Stimulated activated CD8-positive, alpha-beta memory T cell treated with anti-CD3 and anti-CD28 coated beads, Interleukin-2, amount 100 ng/mL, for 1 hour (primary cell): ENCODE measurements at places on chromosomes 6 and 20.

DNA sequence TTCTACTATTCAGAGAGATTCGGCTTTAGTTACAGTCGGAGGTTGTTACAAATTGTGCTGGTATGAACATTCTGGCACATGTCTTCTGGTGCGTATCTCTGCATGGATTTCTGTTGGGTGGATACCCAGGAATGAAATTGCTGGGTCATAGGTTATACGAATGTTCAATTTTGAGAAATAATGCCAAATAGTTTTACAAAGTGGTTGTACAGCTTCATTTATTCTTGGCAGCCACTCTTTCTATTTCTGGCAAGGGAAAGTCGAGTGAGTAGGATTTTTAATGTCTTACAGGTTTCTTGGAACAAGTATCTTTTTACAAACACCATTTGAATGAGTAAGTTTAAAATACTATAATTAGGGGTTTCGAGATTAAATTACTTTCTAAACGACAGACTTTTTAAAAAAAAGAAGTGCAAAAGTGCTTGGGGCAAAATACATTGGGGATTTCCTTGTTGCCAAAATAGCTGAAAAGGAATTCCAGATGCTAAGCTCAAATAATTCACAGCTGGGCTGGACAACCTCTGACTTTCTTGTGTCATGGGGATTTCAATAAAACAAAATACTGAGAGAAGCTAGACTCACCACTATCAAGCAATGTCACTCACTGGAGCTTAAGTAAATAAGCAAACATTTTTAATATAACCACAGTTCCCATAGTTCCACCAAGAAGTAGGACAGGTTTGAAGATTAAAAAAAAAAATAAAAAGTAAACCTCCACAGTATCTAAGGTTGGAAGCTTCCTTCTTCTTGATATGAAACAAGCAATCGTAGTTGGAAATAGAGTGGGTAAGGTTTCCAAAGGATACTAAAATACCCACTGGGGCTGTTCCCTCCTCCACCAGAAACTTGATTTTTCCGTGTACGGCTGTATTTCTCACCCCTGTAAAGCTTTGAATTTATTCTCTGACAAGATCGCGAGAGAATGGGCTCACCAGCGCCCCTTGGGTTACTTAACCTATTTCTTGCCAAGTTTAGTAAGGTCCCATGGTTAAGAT is 21.6 kb upstream of the GFOD1 start:
- DNase-seq = no peak

GRCh38 chr20:25372584-25373336 is 17.9 kb downstream of the ABHD12 start:
- DNase-seq = no peak

- no peak for DNase-seq
Measured at GRCh38 chr6:32086661-32087573, 22.2 kb downstream of the TNXB start.

DNA sequence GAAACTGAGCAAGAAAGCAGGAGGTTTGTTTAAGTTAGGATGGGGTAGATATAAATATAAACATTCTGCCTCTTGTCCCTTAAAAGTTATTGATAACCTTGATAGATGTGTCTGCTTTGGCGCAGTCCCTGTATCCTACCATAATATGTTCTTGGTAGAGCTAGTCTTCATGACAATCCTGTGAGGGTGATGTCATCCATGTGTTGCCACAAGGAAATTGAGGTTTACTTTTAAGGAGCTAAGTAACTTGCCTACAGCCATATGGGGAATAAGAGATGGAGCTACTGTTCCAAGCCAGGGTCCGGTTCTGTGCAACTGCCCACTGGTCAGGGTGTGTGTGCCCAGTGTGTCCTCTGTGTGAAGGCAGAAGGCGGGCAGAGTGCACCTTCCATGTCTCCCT is 78.5 kb downstream of the SSR1 start:
- DNase-seq = no peak

- DNase-seq = no peak
Measured at GRCh38 chr6:162882801-162883481, 155.2 kb downstream of the PACRG start.

GRCh38 chr20:8255945-8256632 is 124.0 kb downstream of the PLCB1 start:
- DNase-seq = no peak

GRCh38 chr20:64160526-64161355 is 3.5 kb upstream of the MYT1 start:
- no peak for DNase-seq
